ENCODE measurements at places on chromosomes 3 and 15.

- DNase-seq, result no peak
Observed at GRCh38 chr3:195040773-195041520, 230.0 kb downstream of the XXYLT1 start.

DNA sequence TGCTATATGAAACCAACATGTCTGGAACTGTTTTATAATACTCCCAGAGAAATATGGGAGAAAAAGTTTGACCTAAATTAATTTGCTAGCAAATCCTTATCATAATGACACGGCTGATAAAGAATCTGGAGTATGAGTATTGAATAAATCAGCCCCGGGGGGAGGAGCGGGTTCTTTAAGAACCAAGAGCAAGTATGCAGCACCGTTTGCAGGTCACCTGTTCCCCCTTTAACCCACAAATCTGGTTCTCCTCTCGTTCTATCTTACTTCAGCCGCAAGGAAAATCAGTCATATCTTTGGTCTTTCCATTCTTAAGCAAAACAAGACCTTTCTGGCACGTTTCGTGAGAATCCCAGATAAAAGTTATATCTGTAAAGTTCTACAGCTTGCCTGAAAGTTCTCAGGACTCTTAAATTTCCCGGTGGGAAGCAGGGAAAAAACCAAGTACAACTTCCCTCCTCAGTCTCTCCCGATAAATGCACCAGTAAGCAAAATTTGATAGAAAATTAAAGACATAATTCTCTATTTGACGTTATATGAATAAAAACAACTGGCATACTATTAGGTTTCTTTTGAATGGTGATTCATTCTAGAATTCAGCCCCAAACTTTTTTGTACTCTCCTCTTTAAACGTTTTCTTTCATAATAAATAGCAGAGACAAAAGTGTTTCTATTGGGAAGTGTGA, 348.6 kb downstream of the ZBBX start:
- DNase-seq, result no peak

DNA sequence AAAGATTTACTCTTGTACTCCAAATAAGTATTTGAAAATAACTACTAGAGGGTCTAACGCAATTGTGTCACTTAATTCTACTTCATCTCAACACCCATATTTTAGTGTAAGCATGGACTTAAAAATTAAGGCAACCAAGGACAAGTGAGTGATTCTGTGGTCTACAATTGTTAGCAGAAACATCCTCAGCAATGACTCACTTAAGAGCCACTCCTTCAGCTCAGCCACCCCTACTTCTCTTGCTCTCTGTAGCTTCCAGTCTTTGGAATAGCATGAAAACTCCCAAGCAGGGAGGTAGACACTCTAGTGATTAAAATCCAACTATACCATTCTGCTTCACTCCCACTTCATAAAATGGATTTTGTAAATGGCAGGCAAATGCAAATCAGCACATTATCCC, 116.0 kb upstream of the LRRN1 start:
- no peak for DNase-seq

DNA sequence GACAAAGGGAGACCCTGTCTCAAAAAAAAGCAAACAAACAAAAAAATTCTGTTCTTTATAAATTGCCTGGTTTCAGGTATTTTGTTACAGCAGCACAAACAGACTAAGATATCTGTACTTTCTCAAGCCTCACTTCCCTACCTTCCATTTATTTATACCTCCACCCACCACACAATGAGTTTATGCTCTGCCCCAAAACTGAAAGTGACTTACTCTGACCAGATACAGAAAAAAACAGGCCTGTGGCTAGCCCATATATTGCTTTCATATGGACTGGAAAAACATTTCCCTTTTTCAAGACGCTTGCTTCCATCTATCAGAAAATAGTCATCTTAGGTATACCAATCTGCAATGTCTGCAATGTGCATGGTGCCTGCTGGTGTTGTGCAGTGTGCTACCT, 8.7 kb upstream of the GPD1L start:
- no peak for DNase-seq

- DNase-seq, result no peak
Observed at GRCh38 chr3:171262431-171262830, 197.8 kb downstream of the TNIK start.

DNA sequence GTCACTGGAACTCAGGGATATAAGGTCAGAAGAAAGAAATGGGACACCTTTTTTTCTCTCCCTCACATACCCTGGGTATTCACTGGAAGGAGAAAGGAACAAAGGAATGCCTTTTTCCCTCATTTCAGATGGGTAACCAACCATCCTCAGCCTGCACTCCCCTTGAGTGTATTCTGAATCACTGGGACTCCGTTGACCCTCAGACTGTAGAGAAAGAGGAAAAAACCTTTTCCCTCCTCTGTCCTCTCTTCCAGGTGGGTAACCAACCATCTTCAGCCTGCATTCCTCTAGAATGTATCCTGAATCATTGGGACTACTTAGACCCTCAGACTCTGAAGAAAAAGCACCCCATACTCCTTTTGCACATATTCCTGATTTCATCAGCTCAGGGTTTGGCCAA, 11.4 kb downstream of the PRR20G start:
- no peak for DNase-seq

GRCh38 chr3:100537646-100538338, 45.4 kb downstream of the TMEM45A start:
- no peak for DNase-seq

DNA sequence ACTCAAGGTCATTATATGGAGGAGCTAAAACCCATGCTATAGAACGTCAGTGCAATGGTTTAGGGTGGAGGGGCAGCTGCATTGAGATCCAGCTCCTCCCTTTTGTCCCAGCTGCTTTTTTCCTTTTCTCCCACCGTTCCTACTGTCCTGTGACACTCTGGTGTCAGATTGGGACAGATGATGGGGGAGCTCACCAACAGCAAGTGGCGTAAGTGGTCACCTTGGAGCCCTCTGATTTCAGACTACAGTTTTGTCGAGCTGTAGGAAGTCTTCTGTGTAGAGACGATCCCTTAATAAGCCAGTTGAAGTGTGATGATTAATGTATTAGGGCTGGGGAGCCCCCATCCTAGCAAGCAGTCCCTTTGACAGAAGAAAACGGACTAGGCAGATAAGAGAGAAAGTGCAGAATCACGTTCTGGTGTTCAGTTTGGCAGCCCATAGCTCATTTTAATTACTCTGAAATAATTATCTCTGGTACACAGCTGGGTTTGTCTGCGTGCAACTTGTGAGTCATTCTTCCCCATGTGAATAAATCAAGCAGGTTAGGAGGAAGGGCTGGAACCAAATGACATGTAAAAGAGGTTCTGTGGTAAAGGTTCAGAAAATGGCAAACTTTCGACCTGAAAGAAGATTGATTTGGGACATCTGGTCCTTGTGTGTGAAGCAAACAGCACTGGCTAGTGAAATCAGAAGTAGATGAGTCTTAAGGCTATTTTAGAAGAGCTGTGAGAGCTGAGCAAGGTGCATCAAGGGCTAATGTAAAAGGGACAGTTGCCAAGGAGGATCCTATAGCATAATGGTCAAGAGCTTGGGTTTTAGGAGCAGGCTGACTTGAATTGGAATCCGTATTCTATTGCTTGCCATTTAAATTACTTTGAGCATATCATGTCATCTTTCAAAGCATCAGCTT, 241.4 kb downstream of the EDEM1 start:
- DNase-seq, result peak; percentile 7

DNA sequence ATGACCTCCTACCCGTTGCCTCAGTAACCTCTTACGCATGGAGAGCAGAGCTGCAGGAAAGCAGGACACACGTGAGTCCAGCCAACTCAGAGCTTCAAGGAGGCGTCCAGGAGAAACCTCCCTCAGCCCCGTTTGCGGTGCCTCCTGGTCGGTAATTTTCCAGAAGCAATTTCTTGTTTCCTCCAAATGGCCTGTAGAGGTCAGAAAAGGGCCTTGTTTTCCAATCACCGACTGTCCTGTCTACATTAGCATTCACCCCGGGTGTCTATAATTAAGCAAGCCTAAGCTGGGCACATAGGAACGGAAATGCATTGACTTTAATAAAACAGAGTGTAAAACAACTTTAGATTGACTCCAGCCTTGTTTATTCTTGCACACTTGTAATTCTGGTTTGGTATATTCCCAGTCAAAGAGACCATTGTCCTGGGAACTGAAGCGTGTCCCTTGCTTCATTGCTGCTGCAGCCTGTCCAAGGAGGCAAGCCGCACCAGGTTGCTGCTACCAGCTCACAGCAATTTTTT, 836.2 kb downstream of the AGBL1 start:
- DNase-seq, result no peak

DNA sequence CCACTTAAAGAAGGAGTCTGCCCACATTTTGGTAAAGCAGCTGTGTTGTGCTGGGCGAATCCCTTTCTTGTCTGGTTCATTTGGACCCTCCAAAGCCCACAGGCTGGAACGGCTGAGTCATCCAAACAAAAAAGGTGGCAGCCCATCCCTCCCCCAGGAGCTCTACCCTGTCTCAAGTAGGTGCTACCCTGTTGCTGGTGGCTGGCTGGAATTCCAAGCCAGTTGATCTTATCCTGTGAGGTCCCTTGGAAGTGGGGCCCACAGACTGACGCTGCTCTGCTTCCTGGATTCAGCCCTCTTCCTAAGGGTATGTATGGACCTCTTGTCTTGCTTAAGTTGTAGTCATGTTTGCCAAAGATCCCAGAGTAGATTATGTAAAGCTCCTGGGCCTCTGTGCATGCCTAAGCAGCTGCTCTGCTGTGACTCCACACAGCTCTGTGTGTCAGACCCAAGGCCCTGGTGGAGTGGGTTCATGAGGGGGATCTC, 44.5 kb downstream of the CCR1 start:
- no peak for DNase-seq

DNA sequence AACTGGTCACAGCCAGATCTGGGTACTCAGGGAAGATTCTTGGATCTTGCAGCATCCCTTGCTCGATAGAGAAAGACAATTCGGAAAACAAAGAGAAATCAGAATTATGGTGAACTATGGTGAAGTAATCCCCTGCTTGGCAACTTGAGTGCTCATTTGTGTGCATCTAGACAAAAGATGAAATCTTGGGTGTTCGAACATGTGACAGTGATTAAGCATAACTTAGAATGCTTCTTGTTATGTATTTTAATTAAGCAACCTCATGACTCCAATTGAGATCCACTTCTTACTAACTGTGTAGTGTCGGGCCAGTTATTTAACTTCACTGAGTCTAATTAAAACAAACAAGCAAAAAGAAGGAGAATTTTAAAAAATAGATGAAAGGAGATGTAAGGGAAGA, 56.5 kb downstream of the ZNF385D start:
- no peak for DNase-seq

DNA sequence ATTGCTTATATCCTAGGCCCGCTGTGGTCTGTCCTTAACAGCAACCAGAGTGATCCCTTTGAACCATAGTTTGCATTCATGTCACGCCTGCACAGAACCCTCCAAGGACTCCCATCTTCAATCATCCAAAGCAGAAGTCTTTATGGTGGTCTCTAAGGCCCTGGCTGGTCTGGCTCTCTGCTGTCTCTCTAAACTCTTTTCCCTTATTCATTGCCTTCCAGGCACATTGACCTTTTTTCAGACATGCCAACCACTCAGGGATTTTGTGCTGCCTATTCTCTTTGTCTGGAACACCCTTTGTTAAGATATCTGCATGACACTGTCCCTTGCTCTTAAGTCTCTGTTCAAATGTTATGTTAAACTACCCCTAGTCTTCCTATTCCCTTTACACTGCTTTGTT, 21.9 kb upstream of the ZBTB47 start:
- no peak for DNase-seq

GRCh38 chr3:151226088-151226563, 23.1 kb upstream of the GPR171 start:
- DNase-seq, result no peak

GRCh38 chr15:49115062-49115461, 40.3 kb downstream of the COPS2 start:
- no peak for DNase-seq

GRCh38 chr15:47846876-47847275, 129.6 kb downstream of the SEMA6D start:
- no peak for DNase-seq

- DNase-seq, result no peak
Observed at GRCh38 chr3:193908181-193908744, 227.7 kb upstream of the HES1 start.

- no peak for DNase-seq
Observed at GRCh38 chr3:15382405-15382923, 44.9 kb downstream of the METTL6 start.

GRCh38 chr3:68057637-68058320, 403.4 kb upstream of the SUCLG2 start:
- DNase-seq, result no peak

DNA sequence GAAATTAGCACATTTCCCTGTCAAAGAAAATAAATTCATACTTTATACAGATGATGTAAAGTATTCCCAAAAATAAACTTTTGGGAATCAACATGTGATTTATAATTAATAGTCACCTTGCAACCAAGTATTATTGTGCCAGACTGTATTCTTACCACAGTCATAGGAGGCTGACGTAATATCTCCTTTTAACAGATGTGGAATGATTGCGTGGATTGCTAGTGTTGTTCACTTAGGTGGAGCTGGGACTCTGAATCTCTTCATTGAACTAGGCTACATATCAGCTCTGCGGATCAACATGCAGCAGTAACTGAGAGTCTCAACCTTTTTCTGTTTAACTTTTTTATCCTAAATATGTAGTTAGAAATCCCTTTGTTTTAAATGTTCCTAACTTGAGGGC, 37.2 kb downstream of the PXK start:
- no peak for DNase-seq

- DNase-seq, result no peak
Observed at GRCh38 chr15:48631176-48631770, 14.2 kb downstream of the FBN1 start.

- no peak for DNase-seq
Observed at GRCh38 chr15:62564886-62565633, 400.0 kb upstream of the C2CD4B start.

GRCh38 chr3:152853196-152853595, 18.3 kb downstream of the P2RY1 start:
- no peak for DNase-seq

- no peak for DNase-seq
Observed at GRCh38 chr3:5731100-5731499, 543.6 kb downstream of the EDEM1 start.

- peak; percentile 4 for DNase-seq
Observed at GRCh38 chr3:632571-633170, 436.1 kb downstream of the CHL1 start.
